Nephron progenitor cell (in vitro differentiated cells): ENCODE measurements at places on chromosomes 2 and 18.

DNA sequence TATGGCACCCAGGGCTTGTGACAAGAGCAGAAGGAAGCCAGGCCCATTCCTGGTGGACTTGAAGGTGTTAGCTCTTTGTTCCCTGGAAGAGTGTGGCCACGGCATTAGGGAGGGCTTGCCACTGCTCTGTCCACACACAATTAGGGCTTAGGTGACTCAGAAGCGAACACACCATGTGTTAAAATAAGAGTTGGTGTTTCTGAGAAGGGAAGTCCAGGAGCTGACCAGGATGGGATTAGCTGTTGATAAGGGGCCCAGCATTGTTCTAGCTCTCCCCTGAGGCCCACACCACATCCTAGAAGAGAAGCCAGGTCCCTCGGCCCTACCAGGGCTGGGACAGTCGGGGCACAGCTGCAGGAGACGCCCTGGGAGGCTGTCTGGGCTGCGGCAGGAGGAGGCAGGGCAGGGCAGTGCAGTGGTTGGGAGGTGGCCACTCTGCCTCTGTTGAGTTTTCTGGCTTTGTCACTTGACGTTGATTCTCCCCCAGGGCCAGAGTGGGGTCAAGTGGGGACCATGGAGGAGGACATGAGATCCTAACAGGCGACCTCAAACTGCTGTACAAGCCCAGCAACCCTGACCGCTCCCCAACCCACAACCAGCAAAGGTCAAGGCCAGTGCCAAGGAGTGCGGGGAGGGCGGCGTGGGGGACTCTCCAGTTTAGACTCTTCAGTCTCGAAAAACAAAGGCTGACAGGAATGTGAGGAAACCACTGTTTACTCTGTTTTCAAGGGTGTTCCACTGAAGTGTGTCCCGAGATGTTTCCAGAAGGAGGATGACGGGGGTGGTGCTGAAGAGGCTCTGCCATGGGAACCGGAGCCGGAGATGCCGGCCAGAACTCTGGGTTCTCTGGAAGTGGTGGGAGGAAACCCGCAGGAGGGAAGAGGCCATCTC lies 16.8 kb downstream of the GNLY start:
- no peak for DNase-seq

DNA sequence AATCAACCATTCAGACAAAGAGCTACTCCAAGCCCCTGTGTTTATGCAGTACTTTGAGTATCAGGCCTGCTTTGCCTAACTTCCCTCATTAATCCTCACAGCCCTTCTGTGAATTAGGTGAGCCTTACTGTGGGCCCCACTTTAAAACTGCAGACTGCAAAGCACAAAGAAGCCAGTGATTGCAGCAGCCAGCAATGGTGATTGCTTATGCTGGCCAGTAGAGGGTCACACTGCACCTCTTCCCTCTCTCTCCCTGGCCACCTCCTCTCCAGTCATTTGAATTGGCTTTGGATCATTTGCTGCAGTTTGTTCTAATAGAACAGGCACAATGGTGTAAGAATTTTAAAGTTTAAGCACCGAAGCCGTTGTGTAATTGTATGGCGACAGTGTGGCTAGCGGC lies 229.9 kb downstream of the AGPS start:
- DNase-seq: peak; percentile 39

- DNase-seq: no peak
Measured at GRCh38 chr2:47357483-47357882, 45.5 kb upstream of the MSH2 start.

DNA sequence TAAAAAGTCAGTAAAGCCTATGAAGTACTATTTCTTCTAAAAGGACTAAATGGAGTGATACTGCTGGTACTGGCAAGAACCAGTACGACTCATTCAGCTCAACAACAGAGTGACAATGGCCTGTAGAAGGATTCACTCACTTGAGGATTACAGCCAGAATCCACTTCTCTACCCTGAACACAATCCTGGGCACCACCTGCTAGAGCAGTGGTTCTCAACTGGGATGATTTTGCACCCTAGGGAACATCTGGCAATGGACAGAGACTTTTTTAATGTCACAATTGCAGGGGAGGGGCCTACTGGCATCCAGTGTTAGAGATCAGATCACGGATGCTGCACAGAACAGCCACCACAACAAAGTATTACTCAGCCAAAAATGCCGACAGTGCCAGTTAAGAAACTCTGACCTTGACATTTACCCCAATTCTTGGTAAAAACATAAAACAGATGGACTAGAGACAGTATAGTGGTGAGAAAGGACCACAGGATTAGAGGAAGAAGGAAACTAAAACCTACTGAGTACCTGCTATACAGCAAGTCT lies 5.0 kb downstream of the SPIRE1 start:
- DNase-seq: no peak

DNA sequence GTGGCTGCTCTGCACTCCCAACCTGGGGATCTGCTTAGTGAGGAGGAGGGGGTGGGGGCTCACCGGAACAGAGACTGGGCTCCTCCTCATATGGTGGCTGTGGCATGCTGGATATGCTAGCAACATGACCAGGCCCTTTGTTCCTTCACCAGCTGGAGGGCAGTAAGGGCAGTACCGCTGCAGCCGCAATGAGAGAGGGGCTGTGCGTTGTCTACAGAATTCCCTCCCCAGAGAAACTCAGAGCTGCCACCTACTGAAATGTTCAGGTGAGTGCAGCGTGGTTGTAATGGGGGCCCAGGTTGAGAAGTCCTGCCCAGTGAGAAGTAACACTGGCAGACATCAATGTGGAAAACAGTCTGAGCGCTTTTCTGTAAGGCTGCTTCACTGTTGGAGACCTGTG lies 1211.9 kb upstream of the NXPH2 start:
- no peak for DNase-seq

DNA sequence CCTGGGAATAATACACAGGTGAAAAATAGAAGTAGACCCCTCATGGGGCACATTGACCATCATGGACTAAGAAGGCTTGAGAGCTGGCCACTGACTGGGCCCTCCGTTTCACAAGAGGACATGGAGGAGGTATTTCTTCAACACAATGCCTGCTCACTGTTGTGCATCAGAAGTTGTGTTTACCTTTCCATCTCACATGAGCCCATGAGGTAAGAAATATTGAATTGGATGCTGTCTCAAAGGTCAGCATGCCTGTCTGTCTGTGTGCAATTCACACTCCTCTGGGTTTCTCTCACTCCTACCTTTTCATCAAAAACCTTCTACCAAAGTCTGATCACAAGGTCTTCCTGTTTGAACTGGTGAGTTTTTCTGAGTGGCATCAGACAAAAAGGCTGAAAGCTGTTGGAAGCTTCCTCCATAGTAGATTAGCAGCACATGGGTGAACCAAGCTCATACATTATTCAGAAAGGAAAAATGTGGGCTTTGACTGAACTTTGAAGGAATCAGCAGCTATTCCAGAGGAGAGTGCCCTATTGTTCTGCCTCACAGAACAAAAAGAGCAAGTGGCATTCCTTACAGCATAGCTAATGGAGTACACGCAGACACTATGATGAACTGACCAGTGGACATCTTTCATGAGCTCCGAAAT lies 143.2 kb upstream of the RND3 start:
- DNase-seq: no peak

DNA sequence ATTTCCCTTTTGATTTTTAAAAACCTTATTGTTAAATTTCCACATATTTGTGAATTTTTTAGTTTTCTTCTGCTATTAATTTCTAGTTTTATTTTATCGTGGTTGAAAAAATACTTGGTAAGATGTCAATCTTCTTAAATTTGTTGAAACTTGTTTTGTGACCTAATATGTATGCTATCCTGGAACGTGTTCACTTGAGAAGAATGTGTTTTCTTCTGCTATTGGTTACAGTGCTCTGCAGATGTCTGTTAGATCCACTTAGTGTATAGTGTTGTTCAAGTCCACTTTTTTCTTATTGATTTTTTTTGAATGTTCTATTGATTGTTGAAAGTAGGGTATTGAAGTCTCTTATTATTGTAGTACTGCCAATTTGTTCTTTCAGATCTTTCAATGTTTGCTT lies 116.5 kb upstream of the NETO1 start:
- DNase-seq: no peak

DNA sequence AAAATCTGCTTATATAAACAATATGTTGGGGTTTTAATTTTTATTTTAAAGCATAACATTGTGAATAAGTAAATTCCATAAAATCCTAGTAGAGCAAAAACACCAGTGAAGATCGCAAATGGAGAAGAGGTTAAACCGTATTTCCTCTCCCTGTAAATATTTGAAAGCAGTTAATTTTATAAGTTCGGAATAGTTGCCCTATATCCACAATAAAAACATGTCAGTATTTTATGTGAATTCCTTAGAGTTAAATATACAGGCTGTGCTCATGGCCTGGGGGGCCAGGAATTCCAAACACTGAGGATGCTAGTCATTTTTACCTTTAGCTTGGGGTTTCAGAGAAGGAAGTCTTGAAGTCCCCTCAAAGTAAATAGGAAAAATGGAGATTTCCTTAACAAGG lies 135.0 kb downstream of the FIGN start:
- no peak for DNase-seq

DNA sequence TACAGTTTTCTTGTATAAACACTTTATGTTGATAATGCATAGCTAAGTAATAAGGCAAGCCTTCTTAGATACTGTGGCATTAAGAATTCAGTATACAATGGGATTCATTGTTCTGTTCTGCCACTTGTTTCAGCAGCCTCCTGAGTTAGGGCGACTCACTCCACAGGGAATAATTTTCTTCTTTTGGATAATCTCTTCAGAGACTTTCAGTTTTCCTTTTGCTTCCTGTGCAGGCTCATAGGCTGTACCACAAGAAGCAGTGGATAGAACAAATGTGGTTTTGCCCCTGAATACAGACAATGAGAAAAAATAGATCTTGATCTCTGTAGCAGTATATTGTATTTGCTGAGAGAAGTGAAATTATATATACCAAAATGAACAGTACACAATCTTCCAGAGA lies 298.0 kb downstream of the ZNF407 start:
- no peak for DNase-seq

- DNase-seq: no peak
Measured at GRCh38 chr2:64455545-64455944, 1.6 kb downstream of the LGALSL start.

DNA sequence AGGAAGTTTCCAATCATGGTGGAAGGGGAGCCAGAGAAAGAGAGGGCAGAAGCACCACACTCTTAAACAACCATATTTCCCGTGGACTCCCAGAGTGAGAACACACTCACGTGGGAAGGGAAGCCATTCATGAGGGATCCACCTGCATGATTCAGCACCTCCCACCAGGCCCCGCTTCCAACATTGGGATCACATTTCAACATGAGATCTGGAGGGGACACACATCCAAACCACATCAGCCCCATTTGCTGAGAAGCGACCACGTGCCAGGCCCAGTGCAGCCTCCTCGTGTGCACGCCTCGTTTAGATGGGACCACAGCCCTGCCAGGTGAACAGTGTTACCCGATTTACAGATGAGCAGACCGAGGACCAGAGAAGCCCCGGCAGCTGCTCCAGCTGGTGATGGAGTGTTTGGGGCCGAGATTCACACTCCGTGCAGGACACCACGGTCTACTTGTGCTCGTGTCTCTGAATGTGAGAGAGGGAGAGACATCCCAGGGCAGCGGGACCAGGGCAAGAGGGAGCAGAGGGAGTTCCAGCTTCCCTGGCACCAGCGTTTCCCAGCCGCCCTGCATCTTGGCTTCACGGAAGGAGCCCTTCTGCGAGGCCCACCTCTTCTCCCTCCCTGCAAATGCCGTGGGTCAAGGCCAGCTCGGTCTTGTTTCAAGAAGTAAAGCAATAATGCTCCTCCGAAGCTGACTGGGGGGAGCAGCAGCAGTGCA lies 76.9 kb upstream of the ODC1 start:
- DNase-seq: no peak

GRCh38 chr2:202114795-202115194 lies 41.7 kb downstream of the KIAA2012 start:
- no peak for DNase-seq

GRCh38 chr2:54519841-54520459 lies 63.8 kb downstream of the SPTBN1 start:
- no peak for DNase-seq

- no peak for DNase-seq
Measured at GRCh38 chr18:42801706-42802105, 313.8 kb downstream of the RIT2 start.

- DNase-seq: no peak
Measured at GRCh38 chr2:161159456-161160225, 587 bp upstream of the TANK start.

DNA sequence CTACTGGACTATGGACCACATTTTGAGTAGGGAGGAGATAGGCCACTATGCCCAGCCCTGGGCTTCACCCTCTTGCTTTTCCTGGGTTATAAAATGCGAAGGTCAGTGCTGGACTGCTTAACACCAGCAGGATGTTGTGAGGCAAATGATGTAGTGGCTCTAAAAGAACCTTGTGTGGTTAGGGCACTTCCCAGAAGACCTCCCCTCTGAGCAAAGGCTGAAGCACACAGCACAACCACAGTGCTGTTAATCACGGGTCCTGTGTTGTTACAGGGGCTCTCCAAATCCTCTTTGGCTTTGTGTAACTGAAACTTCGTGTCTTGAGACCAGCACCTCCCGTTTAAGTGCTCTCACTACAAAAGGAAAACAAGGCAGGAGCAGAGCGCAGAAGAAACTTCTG lies 166.9 kb downstream of the KLHL29 start:
- no peak for DNase-seq

GRCh38 chr2:150341982-150342680 lies 145.3 kb downstream of the RND3 start:
- DNase-seq: no peak

DNA sequence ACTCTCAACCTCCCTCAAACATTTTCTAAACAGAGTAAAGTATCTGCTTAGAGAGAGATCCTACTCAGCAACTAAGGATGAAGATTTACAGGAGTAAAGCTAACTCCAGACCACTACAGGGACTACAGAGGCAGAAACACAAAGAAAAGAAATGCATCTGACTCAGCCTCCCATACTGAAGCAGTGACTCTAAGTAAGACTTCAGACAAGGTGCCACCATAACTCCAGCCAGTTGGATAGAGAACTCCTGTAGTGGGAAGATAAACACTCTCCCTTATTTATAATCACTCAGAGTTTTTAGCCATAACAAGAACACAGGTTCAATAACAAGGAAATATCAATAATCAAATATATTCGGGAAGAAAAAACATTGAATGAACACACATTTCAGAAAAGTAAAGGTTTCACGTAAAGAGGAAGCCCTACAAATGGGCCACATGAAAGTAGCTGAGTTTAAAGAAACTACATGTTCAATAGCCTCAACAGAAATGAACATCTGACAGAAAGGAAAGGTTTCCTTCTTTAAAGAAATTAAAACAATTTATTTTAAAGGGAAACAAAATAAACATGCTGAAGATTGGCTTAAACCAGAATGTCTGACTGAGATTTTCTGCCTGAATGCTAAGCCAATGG lies 519.9 kb downstream of the KCNJ3 start:
- no peak for DNase-seq

- no peak for DNase-seq
Measured at GRCh38 chr2:67599561-67599960, 202.4 kb downstream of the ETAA1 start.

- DNase-seq: peak; percentile 83
Measured at GRCh38 chr2:217866457-217866856, 136.3 kb downstream of the TNS1 start.

DNA sequence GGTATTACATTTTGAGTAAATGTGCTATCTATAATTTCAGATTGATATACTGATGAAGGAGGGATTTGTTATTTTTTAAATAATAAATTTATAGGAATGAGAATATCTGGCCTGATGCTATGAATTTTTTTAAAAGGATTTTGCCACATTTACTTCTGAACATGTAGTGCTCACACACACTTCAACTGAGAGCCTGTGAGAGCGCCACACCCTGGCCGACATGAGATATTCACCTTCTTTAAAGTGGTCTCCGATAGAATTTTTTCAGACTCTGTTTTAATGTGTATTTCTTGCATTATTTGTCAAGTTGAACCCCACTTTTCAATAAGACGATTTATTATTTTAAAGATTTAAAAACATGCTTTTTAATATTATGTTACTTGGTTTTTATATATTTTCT lies 813.3 kb downstream of the DCC start:
- DNase-seq: peak; percentile 40
